ENCODE measurements at places on chromosomes 4 and X.

DNA sequence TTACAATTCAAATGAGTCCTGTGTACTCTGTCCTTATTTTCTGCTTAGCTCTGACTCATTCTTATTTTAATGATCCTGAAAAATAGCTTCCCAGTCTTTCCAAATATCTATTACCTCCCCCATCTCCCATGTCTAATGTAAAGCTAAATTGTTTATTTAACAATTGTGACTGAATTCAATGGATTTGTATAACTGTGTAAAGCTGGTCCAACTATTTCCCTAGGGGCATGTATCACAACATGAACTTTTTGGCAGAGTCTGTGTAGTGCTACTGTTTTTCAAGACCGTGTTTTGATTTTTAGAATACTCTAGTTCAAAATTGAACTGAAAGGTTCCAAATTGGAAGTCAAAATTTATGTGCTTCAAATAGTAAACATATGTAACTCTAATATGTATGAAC is 67.8 kb downstream of the SPCS3 start:
- no peak for DNase-seq

DNA sequence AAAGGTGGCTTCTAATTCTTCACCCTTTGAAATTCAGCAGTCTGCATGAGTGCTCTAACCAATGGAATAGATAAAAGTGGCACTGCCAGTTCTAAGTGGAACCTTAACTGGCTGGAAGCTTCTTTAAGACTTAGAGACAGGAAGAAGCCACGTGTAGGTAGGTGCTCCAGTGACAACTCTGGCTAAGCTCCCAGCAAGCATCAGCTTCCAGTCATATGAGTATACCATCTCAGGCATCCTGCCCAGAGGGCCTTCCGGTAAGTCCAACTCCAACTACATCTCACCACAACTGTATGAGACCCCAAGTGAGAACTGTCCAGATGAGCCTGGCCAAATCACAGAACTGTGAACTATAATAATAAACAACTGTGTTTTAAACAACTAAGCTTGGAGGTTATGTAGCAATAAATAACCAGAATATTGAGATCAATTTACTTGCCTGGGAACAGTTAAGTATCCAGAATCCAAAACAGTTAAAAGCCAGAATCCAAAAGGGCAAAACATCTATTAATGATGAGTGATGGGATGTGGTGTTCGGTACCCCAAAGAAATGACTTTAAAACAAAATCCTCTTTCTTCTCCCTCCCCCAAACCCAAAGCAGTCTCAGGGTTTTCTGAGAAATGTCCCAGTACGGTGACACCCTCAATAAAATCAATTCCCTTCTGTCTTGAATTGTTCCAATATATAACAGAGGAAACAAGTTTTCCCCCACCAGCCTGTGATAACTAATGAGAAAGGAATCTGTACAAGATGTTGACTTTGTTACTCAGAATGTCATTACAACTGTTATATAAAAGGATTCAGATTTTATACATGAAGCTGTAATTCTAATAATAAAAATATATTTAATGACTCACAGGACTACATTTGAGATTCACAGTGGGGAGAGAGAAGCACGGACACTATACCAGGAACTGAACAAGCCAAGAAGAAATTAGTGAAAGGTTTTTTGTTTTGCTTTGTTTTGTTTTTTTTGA is 4.2 kb downstream of the TSPAN5 start:
- DNase-seq = no peak

GRCh38 chr4:140637836-140638235 is 69.1 kb upstream of the UCP1 start:
- peak; percentile 32 for DNase-seq

GRCh38 chrX:79506001-79506400 is 138.9 kb upstream of the ITM2A start:
- DNase-seq = no peak

DNA sequence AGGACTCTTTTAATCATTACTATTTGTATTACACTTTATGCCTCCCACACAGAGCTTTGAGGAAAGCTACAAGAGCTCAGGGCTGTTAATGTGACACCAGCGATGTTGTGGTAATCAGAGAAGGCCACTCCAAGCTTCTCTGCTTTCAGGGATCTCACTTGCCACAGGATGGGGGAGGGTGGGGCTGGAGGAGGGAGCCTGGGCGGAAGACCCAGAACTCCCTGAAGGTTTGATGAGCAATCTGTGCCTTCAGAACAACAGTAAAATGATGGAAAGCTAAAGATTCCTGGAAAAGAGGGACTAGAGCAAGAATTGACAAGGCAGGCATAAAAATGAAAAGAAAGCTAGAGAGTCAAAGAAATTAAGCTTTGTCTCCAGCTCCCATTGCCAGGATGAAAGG is 75.6 kb downstream of the MAML3 start:
- DNase-seq = no peak

DNA sequence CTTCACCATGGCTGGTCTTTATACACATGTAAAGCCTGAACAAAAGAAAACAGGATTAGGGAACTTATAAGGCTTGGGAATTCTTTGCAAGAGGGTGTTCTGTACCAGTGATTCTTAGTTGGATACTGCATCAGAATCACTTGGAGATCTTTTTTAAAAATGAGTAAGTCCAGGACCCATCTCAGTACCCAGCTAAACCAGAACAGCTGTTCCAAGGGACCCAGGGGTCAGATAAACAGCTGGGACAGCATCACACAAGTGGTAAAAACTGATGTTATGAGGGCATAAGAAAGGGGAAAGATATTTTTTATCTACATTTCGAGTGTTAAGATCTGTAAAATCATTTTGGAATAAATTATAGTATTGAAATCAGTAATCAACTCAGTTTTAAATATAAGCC is 16.1 kb downstream of the PGRMC2 start:
- DNase-seq = no peak

GRCh38 chr4:27096142-27096824 is 235.6 kb downstream of the STIM2 start:
- DNase-seq = no peak

- no peak for DNase-seq
These were observed 542.9 kb upstream of the GRIA3 start for GRCh38 chrX:122641136-122641535.
